ENCODE measurements at places on chromosomes 7 and 10.

DNA sequence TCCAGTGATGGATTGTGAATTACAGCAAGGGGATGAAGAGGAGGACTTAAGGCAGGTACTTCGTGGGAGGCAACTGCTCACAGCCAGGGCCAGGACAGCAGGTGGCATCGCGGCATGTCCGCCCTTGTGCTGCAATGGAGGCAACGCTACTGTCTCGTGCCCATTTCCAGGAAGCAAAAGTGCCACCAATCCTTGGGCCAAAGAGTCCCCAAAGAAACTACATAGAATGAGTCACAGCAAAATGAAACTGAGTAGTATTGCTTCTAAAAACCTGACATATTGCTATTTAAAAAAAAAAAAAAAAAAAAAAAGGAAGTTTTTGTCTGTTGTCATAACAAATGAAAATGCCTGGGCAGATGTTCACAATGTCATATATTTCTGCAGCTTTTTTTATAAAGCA is 46.6 kb downstream of the RSU1 start:
- DNase-seq: no peak

DNA sequence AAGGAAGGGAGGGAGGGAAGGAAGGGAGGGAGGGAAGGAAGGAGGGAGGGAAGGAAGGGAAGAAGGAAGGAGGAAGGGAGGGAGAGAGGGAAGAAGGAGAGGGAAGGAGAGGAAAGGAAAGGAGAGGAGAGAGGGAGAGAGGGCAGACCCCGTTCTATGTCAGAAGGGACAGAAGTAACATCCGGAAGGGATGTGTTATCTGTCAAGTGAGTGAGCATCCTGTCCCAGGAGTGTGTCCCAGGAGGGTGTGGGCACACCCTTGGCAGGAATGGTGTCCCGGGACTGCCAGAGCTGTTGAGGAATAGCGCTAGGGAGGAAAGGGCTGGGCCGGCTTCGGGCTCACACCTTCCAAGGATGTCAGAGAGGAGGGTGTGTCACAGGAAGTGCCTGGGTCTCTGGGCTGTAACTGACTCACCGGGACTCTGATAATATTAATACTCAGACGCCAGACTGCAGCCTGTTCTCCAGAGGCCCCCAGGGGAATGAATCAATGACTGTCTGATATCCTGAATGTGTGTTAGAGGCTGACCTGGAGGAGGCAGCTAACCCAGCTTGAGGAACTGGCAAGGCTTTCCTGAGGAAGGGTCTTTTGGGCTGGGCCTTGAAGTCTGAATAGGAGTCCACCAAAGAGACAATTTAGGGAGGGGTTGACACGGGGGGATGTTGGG is 125.6 kb upstream of the TNRC18 start:
- DNase-seq: peak; percentile 78

DNA sequence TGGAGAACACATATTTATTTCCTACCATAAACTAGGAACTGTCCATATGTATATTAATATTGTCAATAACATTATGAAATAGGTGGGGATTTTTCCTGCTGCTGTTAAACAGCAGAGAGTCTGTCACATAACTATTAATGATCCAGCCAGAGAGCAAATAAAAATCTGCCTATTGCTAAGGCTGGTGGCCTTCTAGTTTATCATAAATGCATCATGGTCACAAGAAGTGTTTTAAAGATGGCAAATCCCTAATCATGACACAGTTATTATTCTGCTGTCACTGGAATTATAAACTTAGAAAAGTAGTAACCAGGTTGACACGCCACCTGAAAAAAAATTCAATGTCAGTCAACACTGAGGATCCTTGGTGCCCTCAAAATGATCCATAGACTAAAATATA is 132.3 kb downstream of the HGF start:
- no peak for DNase-seq

DNA sequence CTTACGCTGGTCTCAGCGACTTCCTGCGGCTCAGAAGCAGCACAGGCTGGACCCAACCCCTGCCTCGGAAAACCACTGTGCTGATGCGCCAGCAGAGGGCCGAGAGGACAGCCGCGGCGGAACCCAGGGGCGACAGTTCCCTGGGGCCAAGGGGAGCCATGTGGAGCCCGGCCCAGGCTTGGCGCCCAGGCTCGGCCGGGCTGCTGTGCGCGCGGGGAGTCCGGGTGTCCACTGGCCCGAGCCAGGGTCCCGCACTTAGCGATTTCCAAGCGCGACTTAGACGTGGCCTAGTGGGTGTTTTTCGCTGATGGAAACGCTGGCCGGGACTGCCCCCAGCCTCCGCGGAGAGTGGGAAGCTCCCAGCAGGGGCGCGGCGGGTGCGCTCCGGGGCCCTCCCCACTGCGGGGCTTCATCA is 18.6 kb upstream of the ZNF32 start:
- peak; percentile 77 for DNase-seq

GRCh38 chr10:90133606-90134005 is 432.2 kb downstream of the KIF20B start:
- DNase-seq: no peak

DNA sequence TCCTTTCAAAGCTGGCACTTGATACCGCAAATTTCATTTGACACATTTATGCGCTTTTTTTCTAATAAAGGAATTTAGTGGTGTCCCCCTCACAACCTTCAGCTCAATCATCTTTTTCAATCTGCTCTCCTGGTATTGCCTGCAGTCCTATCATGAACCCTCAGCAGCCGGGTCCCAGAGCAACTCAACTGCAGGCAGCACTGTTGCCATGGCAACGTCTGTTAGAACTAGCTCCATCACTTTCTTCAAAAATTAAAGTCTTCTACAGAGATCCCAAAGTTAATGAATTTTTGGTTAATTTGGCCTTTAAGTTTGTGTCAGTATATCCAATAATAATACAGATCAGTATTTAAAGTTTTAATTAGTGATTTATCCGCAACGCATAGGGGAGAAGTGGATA is 136.1 kb upstream of the TARP start:
- no peak for DNase-seq

GRCh38 chr10:33150146-33150545 is 184.3 kb downstream of the NRP1 start:
- DNase-seq: no peak

DNA sequence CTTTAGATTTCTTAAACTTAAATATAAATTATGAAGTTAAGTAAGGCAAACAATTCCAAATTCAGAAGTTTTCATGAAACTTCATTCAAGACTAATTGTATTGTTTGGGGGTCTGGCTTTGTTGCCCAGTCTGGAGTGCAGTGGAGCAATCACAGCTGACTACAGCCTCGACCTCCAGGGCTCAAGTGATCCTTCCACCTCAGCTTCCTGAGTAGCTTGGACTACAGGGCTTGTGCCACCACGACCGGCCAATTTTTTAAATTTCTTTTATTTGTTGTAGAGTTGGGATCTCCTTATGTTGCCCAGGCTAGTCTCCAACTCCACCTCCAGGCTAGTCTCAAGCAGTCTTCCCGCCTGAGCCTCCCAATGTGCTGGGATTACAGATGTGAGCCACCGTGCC is 12.5 kb downstream of the P4HA1 start:
- DNase-seq: no peak

DNA sequence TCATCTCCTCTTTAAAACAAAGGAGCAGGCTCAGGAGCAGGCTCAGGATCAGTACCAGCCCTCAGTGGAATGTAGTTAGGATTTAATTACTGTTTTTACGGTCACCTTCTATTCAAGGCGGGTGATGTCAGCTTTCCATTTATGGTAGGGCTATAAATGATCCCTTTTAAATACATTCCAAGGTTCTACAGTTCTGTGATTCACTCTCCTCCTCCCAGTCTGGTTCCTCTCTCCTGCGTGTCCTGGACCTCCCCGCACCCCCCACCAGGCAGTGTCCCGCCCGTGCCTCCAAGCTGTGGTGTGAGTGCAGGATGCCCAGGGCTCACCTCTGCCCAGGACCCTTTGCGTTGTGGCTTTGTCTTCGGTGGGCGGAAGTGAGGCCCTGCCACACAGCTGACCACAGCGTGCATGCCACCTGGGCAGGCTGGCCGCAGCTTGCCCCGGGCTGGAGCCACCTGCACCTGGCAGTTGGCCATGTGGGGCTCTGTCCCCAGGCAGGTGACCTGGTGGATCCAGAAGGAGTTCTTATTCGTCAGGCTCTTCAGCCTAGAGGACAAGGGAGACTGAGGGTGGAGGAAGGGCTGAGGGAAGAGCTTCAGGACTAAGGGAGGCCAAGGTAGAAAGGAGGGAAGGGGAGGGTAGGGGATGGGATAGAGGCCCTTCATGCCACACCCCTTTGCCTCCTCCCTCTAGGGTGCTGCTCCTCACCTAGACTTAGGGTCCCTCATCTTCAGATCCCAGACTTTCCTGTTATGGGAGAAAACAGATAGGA is 9.1 kb downstream of the LOXL4 start:
- no peak for DNase-seq

- DNase-seq: no peak
Measured at GRCh38 chr10:7153750-7154149, 257.1 kb downstream of the SFMBT2 start.

- DNase-seq: no peak
Measured at GRCh38 chr7:100667331-100668068, 6.0 kb upstream of the GNB2 start.

DNA sequence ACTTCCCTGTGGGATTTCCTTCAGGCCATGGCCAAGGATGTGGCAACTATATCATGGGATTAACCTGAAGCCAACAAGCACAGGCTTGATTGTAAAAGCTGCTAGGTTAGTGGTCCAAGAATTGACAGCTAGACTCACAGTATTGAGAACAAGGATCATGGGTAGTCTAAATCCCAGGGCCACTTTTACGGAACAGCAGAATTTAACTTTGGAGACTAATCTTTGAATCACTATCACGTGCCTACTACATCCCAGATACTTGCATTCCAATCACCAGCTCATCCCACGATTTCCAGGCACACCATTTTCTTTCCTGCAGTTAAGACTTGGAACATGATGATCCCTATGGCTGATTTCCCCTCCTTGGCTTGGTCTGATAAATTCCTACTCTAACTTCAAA is 65.6 kb upstream of the ADO start:
- DNase-seq: peak; percentile 47

DNA sequence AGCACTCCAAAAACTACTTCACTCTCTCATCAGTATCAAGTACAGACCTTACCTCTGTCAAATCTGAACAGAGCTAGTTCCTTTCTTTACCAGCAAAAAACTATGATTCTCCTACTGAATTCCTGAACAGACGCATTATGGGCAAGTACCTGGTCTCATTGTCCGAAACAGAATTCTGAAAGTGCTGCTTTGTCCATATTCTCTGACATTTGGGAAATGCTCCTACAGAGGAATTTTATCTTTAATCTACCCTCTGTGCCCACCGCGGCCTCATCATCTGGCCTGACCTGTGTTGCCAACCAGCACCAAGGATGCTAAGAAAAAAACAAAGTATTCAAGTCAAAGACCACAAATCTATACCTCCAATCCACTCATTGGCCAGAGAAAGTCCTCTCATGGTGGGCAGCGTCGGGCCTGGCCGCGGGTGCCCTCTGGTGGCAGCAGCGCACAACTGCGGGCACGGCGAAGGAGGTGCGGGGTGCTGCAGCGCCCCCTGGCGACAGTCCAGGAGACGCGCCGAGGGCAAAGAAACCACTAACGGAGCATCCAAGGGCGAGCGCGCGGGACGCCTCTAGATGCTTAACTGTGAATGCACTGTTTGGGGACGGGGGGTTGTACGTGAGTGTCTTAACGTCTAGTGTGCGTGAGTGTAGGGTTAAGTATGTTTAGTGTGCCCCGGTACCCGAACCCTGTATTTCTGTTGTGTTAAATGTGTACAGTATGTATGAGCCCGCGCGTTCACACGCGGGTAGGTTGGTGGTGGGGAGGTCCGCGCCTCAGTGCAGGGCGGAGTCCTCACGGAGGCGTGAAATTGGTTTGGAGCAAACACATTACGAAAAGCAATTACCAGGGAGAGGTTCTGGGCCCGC is 5.0 kb upstream of the GBX1 start:
- peak; percentile 95 for DNase-seq

DNA sequence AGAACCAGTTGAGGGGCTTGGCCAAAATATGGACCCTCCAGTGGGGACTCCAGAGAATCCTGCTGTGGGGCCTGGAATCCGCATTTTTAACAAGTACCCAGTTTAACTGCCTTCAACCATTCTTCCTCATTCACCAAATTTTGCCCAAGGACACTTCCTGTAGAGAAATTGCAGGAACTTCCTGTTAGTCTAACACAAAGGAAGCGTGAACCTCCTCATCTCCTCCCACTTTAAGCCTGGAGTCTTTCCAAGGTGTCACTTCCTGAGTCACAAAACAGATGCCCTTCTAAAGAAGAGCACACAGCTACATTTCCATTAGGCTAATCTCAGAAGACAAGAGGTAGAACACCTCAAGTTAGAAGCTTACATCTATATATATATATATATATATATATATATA is 188.4 kb downstream of the PPP1R17 start:
- DNase-seq: no peak

DNA sequence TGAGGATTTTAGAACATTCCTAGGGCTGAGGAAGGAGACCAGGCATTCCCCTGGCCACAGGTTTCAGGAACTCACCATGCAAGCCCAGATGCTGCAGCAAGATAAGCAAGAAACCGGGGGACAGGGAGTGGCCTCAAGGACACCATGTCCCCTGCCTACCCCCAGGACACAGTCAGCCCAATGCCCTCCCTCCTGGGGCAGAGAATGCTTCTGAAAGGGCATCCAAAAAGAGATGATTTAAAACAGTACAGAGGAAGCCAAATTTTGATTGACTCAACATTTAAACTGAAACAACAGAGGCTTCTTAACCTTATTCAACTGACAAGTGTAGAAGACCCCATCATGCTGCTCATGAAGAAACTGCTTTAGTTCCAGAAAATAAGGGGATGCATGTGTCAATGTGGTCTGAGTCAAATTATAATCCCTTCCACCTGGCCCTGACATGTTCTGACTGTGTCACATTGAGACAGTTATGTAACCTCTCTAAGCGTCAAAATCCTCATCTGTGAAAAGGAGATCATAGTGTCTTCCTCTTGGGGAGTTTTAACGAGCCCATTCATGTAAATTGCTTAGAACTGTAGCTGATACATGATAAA is 60.0 kb downstream of the ICA1 start:
- DNase-seq: no peak

GRCh38 chr10:59456199-59456598 is 93.8 kb upstream of the FAM13C start:
- DNase-seq: no peak

- no peak for DNase-seq
Measured at GRCh38 chr10:76456197-76456596, 1024.8 kb downstream of the LRMDA start.

DNA sequence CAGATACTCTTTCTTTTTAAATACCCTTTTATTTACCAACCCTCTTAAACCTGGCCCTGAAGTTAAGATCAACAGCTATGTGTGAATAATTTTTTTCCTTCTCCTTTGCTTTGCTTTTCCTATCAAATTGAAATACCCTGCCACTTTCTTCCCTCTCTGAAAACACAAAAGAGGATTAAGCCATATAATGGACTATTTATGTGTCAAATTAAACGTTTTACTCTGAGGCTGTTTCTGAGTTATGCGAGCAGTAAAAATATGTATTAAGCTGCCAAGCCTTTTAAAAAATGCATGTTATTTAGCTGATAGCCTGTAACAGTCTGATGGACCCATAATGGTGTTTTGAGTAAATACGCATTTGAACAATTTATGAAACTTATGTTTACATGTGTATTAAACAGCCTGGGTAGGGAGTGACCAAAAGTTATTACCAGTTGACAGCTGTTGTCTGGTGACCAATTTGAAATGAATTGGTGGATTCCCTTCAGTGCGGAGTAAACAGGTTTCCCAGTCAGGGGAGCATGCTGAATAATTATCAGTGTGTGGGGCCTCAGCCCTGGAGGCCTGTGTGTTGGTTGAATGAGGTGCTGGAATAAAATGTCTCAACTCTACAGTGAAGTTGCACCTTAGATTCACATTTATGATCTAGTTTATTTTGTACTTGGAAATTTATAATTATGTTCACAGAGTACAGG is 89.6 kb downstream of the AUTS2 start:
- DNase-seq: no peak

All from AG20443 (cell line).